ENCODE measurements at places on chromosomes 5 and 9.

DNA sequence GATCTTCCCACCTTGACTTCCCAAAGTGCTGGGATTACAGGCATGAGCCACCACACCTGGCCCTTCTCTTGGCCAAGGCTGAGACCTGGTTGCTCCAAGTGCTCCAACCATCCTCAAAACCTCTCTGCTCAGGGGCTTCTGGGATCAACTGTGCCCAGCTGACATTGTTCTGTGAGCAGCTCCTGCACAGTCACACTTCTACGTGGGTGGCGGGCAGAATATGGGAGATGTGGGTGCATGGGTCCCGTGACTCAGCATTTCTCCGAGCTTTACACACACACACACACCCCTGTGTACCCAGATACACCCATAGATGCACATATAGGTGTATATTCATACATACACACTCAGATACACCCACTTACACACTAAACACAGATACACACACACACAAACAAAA is 10.5 kb upstream of the MYORG start:
- no peak for DNase-seq

- DNase-seq = no peak
Observed at GRCh38 chr5:102623329-102624065, 124.7 kb upstream of the SLCO6A1 start.

DNA sequence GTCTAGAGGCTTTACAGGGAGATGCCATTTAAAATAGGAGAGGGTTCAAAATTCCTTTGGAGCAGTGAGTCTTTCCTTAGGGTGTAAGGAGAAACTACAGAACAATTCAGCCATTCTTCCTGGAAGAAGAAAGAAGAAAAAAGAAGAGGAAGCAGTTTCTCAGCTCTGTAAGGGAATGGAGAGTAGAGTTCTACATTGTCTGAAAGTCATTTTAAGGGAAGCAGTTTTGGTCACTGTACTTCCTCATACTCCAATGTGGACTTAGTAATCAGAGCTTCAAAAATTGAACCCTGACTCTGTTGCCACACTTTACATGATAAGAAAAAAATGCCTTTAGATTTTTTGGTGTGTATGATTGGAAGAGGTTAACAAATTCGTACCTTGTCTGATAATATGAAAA is 122.4 kb downstream of the LRRC70 start:
- no peak for DNase-seq

- no peak for DNase-seq
Observed at GRCh38 chr5:154749491-154749890, 5.7 kb upstream of the LARP1 start.

DNA sequence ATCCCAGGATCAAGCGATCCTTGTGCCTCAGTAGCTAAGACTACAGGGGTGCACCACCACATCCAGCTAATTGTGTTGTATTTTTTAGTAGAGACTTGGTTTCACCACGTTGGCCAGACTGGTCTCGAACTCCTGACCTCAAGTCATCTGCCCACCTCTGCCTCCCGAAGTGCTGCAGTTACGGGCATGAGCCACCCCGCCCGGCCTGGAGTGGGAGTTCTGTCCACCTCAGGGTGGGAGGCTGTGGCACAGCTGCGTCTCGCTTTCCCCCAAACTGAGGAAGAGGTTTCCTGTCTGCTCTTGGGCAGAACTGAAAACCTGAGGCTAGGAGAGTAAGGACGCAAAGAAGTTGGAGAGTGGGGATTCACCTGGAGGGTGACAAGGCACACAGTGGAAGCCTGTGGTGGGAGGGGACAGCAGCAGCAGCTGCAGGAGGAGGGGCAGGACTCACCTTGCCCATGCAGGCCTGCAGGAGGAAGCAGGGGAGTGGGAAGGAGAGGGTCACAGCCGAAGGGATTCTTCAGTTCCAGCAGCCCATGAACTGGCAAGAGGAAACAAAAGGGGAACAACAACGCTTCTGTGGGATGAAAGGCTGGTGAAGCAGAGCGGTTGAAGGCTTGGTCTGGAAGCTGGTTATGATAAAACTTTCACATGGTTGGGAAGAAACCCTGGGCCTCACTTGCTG is 181.4 kb downstream of the GAS1 start:
- no peak for DNase-seq

DNA sequence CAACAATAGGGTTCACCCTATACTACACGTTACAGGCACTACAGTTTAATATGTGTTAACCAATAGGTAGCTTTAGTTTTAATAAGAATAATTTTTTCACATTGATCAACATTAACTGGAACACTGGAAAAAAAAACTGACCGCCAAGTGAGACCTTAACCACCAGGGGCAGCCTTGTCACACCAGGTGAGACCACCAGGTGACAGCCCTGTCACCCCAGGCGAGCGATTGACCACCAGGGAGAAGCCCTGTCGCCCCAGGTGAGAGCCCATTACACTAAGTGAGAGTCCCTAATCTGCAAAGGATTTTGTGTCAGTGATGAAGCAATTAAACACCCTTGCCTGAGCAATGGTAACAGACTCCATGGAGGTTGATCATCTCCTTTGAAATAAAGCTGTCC is 75.4 kb upstream of the SYK start:
- no peak for DNase-seq

DNA sequence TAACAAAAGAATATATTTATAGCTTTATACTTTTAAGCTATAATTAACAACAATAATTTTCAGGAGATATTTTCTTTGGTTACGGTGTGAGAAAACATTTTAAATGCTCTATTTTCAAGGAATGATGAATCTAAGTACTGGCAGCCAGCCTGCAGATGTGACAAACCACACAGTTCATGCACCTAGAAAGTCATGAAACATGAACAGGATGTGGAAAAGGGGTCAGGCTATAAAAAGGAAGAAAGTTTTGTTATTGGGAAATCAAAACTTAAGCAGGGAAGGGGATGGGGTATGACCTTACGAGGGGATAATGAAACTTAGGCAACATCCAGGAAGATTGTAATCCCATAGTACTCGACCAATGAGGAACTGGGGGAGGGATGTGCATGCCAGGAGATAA is 508.7 kb upstream of the GRAMD2B start:
- DNase-seq = no peak
